ENCODE measurements at places on chromosomes 12 and 14.
A peak's percentile ranks its signal among the peaks of the same experiment; 100 is the strongest.

GRCh38 chr12:86122846-86123468, 133.2 kb downstream of the MGAT4C start:
- no peak for DNase-seq

GRCh38 chr12:128531170-128531569, 264.2 kb downstream of the TMEM132C start:
- no peak for DNase-seq

DNA sequence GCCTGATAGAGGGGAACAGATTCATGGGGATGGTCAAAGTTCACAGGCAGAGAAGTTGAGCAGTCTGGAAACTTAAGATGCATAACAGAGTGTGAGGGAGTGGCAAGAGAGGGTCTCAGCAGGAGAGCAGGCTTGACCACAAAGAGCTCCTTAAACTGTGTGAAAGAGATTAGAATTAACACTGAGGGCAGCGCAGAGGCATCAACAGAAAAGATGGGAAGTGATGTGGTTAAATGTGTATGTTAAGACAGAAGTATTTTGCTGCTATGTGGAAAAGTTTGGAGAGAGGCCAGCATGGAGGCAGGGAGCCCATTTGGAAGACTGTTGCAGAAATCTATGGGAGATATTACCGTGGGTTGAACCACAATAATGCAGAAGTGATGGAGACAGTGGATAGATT, 122.7 kb upstream of the LMNTD1 start:
- DNase-seq: no peak

GRCh38 chr14:86038387-86039042, 508.6 kb downstream of the FLRT2 start:
- DNase-seq: peak; percentile 39

DNA sequence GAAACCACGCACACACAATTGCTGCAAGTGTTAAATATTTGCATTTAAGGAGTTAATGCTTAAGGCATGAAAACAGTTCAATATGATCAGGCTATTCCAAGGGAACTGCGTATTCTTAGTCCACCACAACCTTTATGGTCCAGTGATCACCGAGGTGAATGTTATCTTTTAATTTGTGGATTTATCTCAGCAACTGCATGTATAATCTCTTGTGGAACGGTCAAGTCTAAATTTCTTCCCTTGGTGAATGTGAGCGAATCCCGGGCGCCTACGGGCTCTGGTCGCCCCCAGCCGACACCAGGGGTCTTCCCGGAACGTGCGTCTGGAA, 999 bp upstream of the AK7 start:
- no peak for DNase-seq

- no peak for DNase-seq
These were observed 29.2 kb downstream of the ZC3H14 start for GRCh38 chr14:88592031-88592430.

DNA sequence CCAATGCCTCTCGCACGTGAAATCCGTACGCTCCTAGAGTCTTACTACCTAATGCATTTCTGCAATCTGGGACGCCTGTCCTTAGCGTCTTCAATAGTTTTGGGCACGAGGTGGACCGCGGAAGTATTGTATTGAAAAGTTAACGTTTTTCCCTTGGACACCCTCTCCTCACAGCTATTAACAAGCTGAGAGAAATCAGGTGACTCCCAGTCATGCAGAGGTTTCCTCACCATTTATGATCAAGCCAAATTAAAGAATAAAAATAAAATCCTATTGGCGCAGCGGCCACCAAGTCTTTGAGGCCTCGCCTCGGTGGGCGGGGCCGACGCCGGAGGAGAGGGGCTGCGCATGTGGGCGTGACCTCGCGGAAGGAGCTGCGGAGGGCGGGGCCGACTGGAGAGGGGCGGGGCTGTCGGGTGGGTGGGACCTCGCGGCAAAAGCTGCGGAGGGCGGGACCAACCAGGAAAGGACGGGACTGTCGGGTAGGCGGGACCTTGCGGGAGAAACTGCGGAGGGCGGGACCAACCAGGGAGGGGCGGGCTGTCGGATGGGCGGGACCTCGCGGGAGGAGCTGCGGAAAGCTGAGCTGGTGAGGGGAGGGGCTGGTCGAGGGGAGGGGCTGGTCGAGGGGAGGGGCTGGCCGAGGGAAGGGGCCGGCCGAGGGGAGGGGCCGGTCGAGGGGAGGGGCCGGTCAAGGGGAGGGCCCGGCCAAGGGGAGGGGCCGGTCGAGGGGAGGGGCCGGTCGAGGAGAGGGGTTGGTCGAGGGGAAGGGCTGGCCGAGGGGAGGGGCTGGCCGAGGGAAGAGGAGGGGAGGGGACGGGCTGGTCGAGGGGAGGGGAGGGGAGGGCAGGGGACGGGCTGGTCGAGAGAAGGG, 1.1 kb upstream of the PPP2R5C start:
- peak; percentile 98 for DNase-seq

DNA sequence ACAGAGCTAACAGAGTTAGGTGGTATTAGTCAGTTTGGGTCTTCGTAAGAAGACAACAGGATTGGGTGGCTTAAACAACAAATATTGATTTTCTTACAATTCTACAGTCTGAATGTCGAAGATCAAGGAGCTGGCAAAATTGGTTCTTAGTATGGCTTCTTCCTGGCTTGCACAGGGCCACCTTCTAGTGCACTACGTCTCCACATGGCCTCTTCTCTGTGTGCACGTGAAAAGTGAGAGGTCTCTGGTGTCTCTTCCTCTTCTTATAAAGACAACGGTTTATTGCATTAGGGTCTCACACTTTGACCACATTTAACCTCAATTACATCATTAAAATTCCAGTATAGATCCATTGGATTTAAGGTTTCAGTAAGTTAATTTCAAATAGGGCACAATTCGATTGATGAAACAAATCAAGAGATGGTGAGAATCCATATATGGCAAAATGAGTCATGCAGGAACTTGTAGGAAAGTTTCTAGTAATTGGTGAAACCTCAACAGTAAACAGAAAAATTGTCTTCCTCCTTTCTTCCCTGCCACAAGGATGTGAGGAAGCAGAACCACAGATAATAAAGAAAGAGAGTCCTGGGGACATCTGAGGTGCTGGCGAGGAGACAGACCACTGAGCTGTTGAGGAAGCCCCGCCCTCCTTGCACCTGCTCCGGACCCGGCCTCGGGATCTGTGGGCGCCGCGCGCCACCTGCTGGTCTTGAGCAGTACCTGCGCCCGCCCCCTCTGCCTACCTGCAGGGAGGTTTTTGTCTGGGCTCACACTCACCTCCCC, 846.7 kb downstream of the TMEM121 start:
- DNase-seq: no peak

DNA sequence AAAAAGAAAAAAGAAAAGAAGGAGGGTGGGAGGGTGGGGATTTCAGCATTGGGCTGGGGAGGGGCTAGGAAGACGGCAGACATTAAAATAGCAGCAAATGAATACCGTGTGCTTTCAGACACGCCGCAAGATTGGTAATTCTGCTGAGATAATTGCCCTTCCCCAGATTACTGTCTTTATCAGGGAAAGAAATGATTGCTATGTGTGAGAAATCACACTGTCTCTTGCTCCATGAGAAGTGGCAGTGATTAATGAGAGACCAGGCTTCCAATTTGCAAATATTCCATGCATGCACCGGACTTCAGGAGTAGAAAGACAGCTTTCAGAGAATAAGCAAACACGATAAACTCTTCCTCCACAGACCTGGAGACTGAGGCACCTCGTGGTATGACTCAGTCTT, 7.6 kb upstream of the KCNA5 start:
- DNase-seq: no peak

DNA sequence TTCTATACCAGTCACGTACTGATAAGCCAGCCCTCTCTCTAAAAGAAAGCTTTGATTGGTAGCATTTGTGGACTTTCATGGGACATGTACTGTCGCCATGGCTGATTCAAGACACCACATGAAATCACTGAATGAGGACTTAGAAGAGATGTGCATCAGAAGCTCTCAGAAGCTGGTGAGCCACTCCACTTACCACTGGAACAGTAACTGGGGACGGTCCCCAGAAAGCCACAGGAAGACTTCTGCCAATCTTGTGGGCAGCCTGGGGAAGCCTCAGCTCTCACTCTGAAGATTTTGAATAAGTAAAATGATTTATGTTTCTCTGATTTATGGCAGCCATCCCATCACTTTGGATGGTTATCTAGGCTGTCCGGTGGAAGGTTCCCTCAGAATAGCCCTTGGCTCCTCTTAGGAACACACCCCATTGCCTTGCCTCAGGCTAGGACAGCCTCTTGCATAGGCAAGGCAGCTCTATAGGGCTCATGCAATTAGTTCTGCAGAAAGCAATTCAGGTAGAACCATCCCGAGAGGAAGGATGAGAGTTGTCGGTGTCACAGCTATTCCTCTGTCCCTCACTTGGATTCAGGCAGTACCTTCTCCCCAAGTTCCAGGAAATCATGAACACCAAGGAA, 9.8 kb downstream of the DHRS1 start:
- no peak for DNase-seq

DNA sequence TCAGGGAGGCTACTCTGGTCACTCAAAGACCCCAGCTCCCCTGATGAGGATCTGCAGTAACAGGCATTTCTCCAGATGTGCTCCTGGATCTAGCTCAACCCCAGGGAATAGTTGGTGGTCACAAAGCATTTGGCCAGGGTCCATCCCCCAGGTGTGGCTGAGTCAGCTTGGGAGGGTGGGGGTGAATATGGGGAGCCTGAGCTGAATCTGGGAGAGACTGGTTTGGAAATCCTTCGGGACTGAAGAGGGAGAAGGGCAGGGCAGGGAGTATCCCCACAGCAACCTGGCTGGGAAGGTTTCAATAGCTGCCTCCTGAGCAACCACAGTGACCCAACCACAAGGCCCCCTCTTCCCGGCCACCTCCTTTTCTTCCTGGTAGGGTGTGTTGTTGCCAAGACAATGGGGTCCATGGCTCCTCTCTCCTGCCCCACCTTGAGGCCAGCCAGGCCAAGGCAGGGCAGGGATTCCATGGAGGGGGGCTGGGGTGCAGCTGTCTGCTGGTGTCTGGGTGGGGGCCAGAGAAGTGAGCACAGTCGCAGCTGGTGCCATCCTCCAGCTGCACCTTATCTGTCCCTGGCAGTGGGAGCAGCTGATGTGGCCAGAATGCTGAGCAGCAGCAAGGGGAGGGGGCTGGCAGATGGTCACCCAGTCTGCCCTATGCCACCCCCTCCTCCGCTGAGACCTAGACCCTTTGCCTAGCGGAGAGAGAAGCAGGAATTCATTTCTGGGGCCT, 5.5 kb downstream of the ASIC1 start:
- DNase-seq: no peak

- no peak for DNase-seq
These were observed 124.1 kb downstream of the GTF2A1 start for GRCh38 chr14:81096656-81097055.

GRCh38 chr14:94673071-94673470, 60.9 kb downstream of the SERPINA3 start:
- DNase-seq: no peak

DNA sequence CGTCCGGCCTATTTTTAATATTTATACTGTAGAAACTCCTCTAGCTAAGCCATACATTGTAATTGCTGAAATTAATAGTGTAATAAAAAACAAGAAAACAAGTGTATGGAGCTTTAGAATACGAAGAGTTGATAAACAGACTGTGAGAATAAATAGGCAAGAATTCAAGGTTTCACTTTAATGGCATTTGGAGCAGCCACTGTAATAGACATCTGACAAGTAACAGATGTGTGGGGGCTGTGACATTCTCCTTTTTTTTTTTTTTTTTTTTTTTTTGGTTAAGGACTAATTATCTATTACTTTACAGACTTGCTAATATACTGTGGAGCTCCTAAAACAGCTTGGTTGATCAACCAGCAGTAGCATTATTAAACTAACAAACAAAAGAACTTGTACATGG, 42.1 kb upstream of the CFAP54 start:
- DNase-seq: no peak

DNA sequence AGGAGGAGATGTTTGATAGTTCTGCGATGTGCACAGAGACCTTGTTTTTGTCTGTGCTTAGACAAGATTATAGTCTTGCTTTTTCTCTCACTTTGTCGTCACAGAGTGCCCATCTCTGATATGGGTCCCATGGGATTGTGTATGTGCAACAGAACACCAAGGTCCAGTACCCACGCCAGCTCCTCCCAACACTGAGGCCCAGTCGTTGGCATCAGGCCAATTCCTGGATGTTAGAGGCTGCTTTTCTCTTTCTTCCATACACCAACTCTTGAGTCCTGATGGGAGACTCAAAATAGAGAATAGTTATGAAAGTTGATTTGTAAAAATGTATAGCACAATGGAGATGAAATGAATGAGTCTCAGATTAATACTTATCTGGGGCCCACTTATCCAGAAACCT, 22.7 kb upstream of the PRMT8 start:
- DNase-seq: no peak

DNA sequence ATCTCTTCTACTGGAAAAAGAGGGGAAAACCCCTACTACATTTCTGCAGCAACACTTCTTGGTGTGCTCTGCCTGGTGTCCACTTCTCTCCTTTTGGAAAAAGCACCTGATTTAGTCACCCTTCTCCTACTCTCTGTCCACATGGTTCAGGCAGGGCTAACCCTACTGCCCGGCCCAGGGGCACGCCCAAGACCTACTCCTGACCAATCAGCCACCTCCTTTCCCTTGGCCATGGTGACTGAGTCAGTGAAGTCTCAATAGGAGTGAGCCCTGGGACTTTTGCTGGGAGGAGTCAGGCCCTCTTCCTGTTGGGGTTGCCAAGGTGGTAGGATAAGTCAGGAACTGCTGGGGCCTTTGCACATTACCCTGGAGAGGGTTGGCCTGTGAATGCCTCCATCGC, 52.5 kb upstream of the MYL2 start:
- no peak for DNase-seq

DNA sequence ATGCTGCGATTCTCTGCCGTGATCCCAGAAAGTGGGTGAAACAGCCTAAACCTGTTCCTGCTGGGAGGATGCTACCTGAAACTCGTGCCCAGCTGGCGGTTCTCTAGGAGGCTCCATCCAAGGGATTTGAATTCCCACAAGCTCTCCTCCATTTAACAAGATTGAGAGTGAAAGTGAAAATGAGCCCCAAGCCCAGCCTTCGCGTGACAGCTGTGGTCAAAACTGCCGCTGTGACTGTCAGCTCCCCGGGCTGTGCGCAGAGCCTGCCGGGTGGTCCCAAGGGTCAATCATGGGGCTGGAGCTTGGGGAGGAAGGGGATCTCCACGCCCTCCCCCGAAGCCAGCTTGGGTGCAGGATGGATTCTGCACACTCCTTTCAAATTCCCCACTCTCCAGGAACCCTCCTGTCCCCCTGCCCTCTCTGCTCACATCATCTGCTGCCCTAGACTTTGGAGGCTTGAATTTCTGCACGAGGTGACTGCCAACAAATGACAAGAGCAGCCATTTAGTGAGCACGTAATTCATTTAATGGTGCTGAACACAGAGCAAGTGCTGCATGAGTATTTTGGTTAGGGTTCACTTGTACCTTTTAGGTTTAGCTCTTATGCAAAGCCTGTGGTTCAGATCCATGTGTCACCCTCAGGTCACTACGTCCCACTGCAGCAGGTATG, 5.3 kb downstream of the ASB2 start:
- DNase-seq: no peak
